NCI-H2171 (cell line): ENCODE measurements at places on chromosomes 2 and 18.

GRCh38 chr2:141863964-141864363 is 266.9 kb downstream of the LRP1B start:
- DNase-seq, result no peak

DNA sequence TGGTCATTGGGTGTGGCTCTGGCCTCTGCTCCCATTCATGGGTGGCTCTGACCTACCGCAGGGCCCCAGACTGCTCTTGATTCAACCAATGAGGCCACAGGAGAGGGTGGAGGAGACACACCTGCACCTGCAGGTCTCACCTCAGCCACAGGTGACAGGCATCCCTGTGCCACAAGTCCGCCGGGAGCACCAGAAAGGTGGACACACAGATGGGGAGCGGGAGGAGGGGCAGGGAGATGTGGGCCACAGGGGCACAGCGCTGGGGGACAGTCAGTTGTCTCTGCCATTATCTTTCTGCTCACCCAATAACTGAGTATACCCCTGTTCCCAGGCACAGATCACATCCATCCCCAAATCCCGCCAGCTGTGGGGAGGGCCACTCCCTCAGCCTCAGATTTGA is 189.1 kb upstream of the SALL3 start:
- no peak for DNase-seq

DNA sequence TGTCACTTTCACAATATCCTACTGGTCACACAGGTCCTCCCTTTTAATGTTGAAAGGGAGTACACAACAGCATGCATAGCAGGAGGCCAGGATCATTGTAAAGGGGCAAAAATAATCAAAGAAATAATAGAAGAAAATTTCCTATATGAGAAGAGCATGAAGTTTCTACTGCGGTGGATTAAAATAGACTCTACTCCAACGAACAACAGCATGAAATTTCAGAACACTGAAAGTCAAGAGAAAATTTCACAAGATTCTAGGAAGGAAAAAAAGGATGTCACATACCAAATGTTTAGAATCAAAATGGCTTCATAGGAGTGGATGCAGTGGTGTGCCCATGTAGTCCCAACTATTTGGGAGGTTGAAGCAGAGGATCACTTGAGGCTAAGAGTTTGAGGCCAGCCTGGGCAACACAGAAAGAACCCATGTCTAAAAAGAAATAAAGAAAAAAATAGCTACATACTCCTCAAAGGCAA is 72.0 kb upstream of the EPAS1 start:
- no peak for DNase-seq

- no peak for DNase-seq
These were observed 448.1 kb downstream of the TSN start for GRCh38 chr2:122203523-122203922.

DNA sequence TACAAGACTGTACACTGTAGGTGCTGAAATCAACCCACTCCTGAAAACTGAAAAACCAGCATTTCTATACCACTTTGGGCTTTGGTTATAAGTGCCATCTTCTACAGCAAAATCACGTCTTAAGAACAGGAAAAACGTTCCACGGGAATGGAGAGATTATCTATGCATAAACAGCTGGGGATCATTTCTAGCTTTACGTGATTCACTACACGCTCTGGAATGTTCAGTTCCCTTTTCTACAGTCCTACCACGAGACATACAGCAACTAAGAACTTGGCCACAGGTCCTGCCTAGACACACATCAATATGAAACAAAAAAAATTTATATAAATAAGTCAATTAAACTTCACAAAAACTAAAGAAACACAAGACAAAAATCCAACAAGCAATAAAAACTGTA is 3.6 kb downstream of the CXCR4 start:
- DNase-seq, result no peak

- DNase-seq, result no peak
These were observed 1125.4 kb upstream of the NXPH2 start for GRCh38 chr2:139905624-139906023.
